Kidney glomerular epithelial cell (primary cell): ENCODE measurements at places on chromosomes 7 and 10.

DNA sequence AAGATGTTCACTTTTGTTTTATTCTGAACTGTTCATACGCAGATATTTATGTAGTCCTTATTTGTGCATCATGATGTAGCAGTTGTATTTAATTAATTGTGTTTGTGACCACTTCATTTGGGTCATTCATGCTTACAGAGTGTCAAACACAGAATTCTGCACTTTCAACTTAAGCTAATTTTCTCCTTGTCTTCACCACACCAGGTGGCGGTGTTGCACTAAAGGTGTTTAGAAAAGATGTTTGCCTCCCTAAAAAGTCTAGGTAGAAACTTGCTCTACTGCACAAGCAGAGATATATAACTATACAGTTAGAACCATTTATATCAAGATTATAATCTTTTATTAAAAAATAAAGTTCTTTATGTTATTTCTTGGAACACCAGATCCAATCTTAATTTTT, 1.3 kb upstream of the TAS2R38 start:
- peak; percentile 41 for DNase-seq

DNA sequence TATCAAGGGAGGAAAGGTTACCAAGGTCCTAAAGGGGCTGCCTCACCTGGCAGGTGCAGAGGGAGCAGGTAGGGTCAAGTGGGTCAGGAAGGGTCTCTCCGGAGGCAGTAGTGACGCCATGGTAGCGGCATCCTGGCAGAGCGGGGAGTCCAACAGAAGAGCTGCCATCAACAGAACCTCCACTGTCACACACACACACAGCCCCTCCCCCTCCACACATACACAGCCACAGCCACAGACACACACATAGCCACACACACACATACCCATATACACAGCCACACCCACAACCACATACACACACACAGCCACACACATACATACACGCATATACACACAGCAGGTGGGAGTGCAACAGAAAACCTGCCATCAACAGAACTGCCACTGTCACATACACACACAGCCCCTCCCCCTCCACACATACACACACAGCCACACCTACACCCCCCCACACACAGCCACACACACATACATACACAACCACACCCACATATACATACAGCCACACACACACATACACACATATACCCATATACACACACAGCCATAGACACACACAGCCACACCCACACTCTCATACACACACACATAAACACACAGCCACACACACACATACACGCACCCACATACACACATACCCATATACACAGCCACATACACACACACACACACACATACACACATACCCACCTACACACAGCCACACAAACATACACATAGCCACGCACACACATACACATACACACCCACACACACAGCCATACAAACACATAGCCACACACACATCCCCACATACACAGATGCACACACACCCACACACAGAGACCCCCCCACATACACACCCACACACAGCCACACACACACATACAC, 23.1 kb downstream of the KCP start:
- no peak for DNase-seq

DNA sequence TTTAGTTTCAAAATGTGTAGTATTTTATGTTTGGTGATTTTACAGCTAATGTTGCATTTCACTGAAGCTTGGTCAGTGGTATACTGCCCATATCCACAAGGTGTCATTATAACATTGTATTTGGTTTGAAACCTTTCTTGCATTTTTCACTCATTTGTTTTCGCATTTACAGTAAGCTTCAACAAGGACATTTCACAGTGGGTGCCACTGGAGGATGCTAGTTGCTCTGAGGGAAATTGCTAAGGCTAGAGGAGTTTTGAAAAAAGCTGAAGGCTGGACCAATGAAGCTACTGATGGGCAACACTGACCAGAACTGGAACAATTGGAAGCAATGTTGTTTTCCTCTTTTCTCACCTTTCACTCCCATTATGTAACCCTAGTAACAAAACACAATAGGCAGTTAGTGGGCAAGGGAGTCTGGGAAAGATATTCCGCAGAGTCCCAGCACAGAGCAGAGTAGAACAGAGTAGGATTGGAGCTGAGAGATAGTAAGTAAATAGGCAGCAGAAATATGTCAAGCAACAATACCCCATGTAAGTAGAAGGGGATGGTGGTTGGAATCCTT, 23.6 kb upstream of the SRI start:
- DNase-seq = peak; percentile 63

GRCh38 chr7:152984421-152984820, 224.9 kb downstream of the ACTR3B start:
- DNase-seq = no peak

DNA sequence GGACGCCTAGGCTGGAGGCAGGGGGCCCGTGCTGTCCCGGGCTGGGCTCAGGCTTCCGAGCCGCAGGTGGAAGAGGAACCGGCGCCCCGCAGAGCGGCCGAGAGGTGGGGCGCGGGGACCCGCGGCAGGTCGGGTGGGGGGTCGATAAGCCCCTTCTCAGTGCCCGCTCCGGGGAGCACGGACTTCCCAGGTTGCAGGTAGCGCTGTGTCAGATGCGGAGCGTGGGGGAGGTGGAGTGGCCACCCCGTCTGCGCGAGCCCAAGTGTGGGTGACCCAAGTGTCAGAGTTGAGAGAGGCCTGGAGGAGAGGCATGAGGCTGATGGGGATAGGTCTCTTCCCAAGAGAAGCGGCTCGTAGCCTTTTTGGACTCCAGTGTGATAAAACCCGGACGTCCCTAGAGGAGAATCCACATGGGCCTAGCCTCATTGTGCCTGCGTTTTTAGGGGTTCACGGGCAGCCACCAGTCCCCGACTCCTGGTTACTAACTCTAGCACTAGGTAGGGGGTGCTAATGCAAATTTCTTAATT, 580 bp downstream of the EEPD1 start:
- DNase-seq = no peak

DNA sequence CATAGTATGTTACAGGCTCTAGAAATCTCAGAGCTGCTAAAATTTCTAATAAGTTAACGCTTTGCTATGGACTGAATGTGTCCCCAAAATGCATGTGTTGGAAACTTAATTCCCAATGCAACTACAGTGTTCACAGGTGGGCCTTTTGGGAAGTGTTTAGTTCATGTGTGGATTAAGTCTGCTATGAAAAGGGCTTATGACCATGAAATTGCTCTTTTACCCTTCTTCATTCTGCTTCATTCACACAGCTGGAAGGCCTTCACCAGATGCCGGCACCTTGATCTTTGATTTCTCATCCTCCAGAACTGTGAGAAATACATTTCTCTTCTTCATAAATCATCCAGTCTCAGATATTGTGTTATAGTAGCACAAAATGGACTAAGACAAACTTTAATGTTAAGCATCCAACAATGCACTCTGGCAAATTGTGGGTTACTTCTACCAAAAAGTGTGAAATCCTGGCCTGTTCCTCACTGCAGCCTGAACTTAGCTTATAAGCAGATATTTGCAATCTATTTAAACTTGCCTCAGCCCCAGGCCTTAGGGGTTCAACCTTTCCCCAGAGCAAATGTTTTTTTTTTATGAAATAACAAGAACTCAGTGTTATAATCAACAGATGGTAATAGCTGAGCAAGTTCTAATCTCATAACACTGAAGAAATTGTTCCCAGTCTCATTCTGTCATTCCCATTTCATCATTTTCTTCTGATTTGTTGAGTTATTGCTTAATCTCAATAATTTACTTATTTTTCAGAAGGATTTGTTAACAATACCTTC, 523.6 kb downstream of the KIF20B start:
- DNase-seq = no peak

DNA sequence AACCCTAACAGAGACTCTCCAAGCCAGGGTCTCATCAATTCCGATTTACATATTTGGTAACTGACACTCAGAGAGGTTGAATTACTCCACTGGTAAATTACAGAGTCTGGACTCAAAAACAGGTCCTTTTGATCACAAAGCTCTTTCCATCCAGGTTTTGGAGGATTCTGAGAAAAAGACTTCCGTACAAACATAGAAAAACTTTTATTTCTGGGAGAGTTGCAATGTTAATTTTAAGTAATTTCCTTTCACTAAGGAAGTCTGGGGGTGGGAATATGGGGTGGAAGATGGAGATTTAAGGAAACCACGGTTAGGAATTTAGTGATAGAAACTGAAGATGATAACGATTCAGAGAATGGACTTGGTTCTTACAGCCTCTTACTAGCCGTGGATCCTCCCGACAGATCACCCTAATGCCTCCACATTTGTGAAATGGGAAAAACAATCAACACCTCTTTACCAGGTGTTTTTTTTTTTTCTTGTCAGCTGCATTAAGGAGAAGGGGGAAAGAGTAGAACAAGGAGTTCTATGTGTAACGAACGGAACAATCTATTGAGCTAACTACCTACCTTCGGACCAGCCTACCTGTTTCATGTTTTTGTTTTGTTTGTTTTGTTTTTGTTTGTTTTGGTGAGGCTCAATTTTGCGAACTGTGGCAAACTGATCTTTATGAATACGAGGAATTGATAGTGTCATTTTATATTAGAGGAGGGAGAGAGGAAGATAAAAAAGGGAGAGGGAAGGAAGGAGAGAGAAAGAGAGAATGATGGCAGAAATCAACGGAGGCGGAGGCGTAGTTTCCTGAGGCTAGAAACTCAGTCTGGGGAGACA, 1.7 kb upstream of the RBM20 start:
- DNase-seq = no peak

GRCh38 chr10:128859738-128860386, 607.2 kb upstream of the MGMT start:
- no peak for DNase-seq

- no peak for DNase-seq
Measured at GRCh38 chr10:127887541-127888415, 5.0 kb downstream of the CLRN3 start.

DNA sequence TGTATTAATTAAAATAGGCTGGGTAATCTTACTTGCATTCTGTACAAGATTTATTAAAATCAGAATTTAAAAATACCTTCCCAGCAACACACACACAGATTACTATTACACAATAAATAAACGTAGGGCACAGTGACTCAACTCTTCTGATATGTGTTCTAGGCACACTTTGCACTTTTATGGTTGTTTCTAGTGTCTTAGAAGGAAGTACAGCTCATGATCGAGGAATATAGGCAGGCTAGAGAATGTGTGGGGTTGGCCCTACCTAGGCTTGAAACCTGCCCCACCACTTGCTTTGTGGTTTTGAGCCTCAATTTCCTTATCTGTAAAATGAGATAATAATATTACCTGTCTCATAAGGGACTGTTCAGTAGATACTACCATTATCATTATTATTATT, 30.5 kb downstream of the ARMC3 start:
- no peak for DNase-seq

DNA sequence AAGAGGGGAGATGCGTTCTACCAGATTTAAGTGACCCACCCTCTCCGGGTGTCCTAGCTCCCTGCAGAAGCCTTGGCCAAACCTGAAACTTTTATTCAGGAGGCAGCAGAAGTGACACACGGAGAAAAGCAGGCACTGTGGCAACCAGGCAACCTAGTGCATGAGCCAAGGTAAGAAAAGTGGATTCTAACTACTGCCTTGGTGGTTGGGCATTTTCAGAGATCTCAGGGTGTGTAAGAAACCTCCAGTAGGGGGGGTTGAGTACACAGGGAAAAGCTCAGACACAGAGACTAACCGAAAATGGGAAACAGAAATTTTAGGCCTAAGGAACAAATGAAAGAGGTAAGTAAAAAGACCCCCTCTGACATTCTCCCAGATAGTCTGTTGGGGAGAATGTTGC, 645.7 kb downstream of the ANKRD7 start:
- peak; percentile 7 for DNase-seq

GRCh38 chr7:150648353-150649079, 16.3 kb upstream of the GIMAP6 start:
- DNase-seq = no peak

DNA sequence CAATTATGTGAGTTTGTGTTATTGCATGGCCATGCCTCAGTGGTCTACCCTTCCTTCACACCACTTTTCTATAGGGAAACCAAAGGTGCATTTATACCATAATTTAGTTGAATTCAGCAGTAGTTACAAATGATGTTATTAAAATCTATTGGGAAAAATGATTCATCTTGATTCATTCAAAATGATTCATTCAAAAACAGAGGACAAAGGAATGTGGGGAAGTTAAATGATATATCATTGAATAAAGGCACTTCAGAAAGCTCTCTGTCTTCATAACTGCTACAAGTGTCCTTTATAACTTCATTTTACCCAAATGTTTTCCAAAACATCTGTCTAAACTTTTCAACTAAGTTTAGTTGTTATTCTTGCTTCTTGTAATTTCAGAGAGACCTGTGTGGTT, 722.9 kb downstream of the GRM8 start:
- peak; percentile 3 for DNase-seq

DNA sequence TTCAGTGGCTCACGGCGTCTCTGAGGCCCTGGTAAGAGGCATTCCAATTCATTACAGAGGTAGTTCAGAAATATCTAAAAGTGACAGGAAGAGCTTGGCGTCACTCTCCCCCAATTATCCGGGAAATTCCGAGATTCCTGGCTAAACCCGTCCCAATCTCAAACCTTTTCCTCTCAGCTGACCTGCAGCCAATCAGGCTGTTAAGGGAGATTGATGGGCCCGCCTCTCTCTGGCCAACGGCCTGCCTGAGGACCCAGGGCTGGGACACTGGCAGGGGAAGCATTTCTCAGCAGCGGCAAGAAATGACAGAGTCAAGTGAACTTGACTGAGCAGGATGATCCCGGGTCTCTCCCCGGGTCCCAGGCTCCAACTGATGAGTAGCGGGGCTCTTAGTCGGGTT, 72.3 kb downstream of the EBF3 start:
- no peak for DNase-seq

- DNase-seq = no peak
Measured at GRCh38 chr7:13508586-13508985, 480.9 kb downstream of the ETV1 start.
